ENCODE measurements at places on chromosomes 7 and 10. TPM values are rescaled to one million over a fixed set of nuclear protein-coding genes. Genes with fewer than 3 reads are reported as not detected.
A peak's percentile ranks its signal among the peaks of the same experiment; 100 is the strongest.

DNA sequence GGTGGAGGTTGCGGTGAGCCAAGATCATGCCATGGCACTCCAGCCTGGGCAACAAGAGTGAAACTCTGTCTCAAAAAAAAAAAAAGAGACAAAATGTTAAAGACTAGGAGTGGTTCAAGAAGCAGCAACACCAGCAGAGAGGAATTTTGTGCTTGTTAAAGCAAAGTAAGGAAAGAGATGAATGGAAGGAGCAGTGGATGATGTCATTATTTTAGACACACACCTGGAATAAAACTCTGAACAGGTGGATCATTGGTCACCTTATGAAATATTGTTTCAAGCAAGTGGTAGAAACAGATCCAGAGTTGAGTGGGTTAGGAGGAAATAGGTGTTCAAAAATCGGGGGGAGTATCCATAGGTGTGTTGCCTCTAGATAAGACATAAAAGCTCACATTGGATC lies 129.7 kb upstream of the FRMD4A start:
- DNase-seq: no peak

GRCh38 chr10:84179059-84179710 lies 5.6 kb downstream of the GPR15LG start:
- DNase-seq: peak; percentile 89

DNA sequence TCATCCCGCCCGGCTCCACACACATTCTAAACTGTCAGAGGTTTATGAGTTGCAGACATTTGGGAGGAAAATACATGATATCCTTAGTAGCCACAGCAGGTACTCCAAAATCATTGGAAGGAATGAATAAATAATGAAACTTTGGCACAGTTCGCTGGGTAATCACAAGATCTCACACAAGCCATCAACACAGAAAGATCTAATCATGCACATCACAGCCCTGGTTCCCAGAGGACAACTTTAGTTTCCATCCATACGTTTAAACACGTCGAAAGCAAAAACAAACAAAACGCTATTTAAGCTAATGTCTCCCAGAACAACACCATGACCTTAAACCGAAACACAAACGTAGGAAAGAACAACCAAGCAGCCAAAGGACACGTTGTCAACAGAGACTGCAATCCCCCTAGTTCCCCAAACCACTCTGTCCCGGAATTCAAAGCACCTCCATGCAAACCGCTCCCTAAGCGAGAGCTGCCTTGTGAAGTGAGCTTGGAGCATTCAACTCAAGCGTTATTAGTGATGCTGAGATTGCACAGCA lies 12.3 kb downstream of the SVIL start:
- no peak for DNase-seq

- peak; percentile 22 for DNase-seq
Observed at GRCh38 chr10:45373576-45374349, at the start of gene ALOX5. ALOX5 (plus strand) TSS chr10:45374216; CDS start chr10:45374280, 64 bp downstream.

DNA sequence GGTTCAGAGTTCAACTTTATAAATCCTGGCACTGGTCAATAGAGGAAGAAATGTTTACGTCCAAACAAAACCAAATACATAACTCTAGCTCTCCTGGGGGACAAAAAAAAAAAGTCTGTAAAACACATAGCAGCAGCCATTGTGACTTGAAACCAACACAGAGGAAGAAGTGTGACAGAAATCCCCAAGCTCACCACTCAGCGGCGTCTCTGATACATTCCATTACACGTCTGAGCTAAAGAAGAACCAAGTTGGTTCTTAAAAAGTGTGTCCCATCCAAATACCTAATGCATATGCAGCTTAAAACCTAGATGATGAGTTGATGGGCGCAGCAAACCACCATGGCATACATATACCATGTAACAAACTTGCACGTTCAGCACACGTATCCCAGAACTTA lies 58.3 kb upstream of the NANOS1 start:
- no peak for DNase-seq

Gene PTF1A
- polyA plus RNA-seq: 0.74 TPM

Gene CCL24
- not detected for polyA plus RNA-seq

Gene TSPAN15
- polyA plus RNA-seq: 25.8 TPM
